ENCODE measurements at places on chromosomes 12 and 14.

- peak; percentile 68 for DNase-seq
These were observed 117.3 kb downstream of the ERC1 start for GRCh38 chr12:1108276-1108675.

DNA sequence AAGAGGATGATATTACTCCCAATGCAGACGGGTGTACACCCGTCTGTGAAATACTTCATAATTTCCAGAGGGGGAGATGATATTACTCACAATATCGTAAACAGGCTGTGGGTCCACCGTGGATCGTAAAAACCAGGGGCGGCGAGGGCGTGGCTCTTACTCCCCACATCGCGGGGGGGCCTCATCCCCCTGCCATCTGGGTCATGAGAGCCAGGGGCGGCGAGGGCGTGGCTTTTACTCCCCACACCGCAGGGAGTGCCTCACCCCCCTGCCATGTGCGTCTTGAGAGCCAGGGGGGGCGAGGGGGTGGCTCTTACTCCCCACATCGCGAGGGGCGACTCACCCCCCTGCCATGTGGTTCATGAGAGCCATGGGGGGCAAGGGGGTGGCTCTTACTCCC, 86.2 kb upstream of the GNG2 start:
- no peak for DNase-seq

DNA sequence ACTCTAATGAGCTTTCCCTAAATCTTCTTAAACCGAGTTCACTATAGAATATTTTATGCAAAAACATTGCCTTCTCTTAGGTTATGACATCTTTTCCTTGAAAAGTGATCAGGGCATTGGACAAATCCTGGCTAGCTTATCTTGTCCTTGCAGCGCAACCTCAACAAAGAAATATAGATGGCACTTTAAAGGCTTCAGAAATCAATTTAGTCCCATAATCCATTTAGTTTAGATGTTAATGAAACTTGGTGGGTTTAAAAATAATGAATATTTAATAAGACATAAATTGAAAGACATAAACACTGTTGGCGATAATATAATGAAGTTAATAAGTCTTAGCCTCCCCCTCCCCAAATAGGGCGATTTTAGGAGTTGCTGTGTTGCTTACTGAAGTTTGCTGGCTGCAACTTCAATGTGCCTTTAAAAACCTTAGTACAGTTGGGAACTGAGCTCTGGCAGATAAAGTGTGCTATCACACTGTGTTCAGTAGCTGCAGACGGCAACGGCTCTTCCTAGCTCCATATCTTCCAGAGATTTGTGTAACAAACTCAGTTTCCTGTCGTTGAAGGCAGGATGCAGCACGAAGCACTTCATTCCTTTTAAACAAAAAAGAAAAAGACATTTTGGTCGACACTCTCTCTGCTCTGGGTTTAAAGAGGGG, 19.5 kb downstream of the PLXNC1 start:
- no peak for DNase-seq

DNA sequence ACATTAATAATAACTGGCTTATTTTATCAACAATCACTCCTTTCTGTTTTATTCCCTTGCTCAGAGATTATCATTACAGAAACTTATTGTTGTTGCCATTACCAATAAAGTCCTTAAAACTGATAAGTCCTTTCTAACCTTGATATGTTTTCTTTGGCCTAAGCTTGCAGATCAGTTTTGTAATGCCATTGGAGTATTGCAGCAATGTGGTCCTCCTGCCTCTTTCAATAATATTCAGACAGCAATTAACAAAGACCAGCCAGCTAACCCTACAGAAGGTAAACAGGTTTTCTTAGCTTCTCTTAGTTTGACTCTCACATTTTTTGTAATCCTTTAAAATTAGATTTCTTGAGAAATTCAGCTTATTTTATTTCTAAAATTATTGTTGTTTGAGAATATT, 3.9 kb downstream of the MED21 start:
- DNase-seq: no peak

DNA sequence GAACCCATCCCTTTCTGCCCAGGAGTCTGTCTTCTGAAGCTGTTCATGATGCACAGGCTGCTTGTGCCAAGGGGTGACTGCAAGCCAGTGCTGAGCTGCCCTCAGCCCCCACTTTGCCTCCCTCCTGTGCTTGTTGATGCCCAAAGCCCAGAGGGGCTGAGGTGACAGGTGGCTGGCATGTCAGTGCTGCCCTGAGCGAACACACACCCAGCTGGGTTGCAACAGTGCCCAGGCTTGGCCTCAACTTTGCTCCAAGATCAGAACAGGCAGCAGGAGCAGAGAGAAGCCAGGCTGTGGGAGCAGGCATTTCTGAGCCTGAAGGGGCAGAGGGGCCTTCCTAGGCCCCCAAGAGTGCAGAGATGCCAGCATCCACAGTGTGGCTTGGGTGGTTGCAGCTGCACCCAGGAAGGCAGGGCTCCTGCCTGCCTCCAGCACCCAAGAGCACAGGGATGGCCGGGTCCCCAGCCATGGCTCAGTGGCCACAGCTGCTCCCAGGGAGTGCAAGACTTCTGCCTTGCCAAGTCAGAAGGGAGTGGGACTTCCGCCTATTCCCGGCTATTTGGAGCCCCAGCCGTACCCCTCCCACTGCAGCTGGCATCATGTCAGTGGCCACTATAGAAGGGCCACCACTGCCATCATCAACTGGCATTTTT, 83.1 kb downstream of the SLC16A7 start:
- DNase-seq: no peak

GRCh38 chr12:110335481-110336045, 54.5 kb downstream of the ATP2A2 start:
- no peak for DNase-seq

GRCh38 chr14:85453401-85454225, 76.3 kb upstream of the FLRT2 start:
- no peak for DNase-seq

DNA sequence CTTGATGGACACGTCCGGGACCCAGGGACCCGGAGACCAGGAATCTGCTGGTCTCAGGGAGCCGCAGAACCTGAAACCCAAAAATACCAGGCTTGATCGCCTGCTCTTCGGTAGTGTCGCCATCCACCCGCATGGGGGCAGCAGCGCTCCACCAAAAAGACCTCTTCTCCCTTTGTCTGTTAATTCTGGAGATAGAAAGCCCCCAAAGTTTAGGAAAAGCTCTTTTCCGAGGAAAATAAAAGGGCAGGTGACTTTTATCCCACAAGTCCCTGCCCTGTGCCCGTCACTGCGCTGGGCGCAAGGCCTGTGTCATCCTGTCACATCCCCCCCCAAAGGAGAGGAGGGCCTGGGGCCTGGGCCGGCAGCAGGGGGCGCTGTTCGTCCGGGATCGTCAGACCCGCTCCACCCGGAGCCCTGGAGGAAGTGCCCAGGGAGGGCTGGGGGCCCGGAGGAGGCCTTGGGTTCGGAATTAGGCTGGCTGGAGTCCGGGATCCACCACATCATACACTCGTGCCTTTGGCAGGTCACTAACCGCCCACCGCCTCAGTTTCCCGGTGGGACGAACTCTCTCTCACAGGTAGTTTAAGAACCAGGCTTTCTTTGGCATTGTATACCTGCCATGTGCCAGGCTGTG, 31.9 kb downstream of the DAD1 start:
- peak; percentile 93 for DNase-seq

- peak; percentile 79 for DNase-seq
These were observed 1.7 kb upstream of the DUSP6 start for GRCh38 chr12:89353823-89354611.

GRCh38 chr12:46005151-46005797, 14.9 kb upstream of the SCAF11 start:
- DNase-seq: peak; percentile 18

DNA sequence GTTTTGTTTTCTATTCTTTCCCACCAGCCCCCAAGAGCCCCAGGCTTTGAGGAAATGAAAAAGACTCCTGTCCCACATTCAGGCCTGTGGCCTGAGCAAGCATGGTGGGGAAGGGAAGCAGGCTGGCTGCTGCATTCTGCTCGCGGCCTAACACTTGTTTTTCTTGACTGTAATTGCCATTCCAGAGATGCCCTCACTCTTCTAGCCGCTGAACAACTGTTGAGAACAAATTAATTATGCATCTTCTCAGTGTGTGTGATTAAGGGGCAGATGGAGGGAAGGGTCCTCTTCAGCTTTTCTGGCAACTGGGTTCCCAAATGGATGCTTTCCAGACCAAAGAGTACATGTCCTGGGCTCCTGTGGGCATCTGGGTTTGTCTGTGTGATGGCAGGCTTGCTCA, 43.3 kb downstream of the ADCK1 start:
- DNase-seq: no peak

DNA sequence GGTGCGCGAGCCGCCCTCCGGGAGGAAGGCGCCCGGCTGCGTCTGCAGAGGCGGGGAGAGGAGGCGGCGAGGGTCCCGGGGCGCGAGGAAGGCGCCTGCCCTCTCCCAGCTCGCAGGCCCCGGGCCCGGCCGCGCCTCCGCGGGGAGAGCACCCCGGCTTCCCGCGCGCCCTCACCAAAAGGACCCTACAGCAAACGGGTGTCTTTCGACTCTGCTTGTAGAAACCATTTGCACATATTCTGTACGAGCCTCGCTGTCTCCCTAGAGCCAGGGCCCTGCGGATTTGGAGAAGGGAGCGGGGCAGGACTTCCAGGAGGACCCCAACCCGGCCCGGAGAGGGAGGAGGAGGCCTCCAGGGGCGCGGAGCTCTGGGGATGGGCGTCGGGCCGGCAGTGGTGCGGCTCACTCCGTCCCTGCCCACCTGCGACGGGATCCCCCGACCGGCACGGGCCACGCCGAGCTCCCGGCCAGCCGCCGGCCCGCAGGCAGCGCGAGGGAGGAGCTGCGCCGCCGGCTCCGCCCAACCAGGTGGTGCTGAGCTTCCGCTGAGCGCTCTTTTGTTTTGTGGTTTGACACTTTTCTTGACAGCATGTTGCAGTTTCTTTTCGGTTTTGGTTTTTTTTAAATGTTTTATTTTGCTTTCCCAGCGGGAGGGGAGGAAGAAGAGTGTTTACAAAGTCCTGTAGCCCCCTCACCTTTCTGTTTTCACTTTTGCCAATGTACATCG, 103.3 kb upstream of the FKBP4 start:
- peak; percentile 58 for DNase-seq

All from B cell (primary cell).